Brain pericyte (primary cell): ENCODE measurements at places on chromosomes 1 and 21.

GRCh38 chr1:52189898-52190480, 48.1 kb downstream of the ZFYVE9 start:
- no peak for DNase-seq

DNA sequence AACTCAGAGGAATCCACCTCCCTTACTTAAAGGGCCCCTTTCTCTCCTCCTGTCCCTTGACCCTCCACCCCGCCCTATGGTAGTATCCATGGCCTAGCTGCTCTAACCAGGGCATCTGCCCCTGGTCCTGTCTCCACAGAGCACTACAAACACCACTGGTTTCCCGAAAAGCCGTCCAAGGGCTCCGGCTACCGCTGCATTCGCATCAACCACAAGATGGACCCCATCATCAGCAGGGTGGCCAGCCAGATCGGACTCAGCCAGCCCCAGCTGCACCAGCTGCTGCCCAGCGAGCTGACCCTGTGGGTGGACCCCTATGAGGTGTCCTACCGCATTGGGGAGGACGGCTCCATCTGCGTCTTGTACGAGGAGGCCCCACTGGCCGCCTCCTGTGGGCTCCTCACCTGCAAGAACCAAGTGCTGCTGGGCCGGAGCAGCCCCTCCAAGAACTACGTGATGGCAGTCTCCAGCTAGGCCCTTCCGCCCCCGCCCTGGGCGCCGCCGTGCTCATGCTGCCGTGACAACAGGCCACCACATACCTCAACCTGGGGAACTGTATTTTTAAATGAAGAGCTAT, 1.7 kb downstream of the BTG2 start:
- DNase-seq = no peak

- no peak for DNase-seq
These were observed 757.3 kb downstream of the LTN1 start for GRCh38 chr21:28235169-28235895.

- no peak for DNase-seq
These were observed 43.2 kb downstream of the ZYG11B start for GRCh38 chr1:52769346-52770033.

DNA sequence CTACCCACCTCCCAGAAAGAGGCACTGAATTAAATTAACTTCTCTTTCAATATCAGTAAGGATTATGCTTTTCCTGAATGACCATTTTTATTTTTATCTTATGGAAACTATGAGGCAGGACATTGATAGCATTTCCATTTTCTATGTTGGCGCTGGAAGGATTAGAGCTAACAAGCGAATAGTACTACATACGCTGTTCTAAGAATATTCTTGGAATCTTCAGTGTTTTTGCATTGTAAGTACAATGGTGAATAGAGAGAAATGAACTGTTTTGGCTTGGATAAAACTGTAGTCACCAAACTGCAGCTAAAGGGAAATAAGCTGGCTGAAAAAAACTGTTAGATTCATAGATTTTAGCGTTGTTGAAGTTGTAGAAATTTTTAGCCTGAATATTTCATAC, 779.0 kb upstream of the ADGRL4 start:
- DNase-seq = no peak

GRCh38 chr1:8731162-8731561, 86.3 kb downstream of the RERE start:
- no peak for DNase-seq

DNA sequence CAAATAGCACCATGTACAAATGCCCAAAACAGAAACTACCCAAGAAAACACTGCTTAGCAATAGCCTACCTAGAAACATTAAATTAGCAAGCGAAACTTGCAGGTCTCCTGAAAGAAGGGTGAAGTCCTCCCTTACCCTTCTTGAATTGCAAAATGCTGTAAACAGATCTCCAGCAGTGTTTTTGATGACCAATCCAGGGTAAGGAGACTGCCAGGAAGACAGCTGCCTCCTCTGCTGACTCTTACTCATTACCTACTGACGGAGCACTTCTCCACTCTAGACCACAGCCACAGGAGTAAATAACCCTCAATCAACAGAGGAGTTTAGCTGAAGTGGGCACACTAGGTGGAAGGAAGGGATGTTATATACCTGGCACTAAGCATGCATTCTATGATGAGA, 32.2 kb upstream of the GADD45A start:
- DNase-seq = no peak

GRCh38 chr21:37710546-37711285, 205.5 kb downstream of the KCNJ6 start:
- no peak for DNase-seq

DNA sequence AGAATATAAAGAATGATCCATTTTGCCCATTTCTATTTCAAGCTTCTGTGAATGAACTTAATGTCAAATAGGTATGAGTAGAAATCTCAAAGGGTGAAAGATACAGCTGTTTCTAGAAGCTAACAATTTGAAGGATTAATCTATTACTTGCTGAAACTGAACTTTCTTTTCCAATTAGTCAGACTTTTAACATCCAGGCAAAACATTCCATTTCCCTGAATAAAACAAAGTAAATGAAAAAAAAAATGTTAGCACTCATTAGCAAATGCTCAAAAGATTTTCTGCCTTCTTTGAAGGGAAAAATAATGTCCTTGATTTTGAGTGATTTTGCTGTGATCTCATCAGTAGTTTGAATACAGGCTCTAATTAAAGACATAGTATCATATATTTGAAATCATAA, 447.6 kb upstream of the PRMT6 start:
- no peak for DNase-seq

GRCh38 chr1:111217183-111217910, 10.2 kb upstream of the CHI3L2 start:
- DNase-seq = no peak

GRCh38 chr1:3543076-3544039, 68.0 kb downstream of the MEGF6 start:
- no peak for DNase-seq

GRCh38 chr1:61270107-61270506, 187.7 kb downstream of the NFIA start:
- no peak for DNase-seq

DNA sequence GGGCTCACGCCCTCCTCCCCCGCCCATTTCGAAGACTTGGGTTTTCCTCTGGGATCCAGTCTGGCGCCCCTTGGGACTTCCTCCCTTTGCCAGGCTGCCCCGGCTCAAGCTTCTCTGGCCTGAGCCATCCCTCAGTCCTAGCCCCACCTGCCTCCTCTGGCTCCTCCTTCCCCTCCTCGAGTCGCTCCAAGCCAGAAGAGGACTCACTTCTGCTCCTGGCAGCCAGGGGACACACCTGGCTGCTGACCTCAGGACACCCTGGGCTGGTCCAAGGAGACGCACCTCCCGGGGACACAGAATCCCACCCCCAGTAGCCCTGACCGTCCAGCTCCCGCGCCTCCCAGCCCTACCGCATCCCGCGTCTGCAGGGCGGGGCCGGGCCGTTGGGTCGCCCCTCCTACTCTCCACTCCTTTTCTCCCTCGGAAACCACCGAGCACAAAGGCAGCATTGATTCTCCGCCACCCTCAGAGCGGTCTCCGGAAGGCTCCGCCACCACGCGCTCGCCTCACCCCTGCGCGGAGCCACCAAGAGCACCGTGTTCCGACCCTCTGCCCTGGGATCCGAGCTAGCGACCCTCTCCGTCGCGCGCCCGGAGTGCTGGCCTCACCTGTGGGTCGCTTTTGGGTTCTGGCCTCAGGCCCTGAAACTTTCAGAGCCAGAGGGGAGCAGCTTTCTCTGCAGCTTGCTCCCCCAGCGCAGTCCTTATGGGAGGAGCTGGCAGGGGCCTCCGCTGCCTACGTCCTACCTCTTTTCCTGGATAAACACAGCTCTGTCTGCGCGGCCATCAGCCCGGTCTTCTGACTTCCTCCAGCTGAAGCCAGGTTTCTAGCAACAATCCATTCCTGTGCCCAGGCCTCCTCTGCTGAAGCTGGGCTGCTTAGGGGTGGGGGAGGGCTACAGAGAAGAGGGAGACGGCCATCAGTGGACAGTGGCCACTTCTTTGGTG, at the start of gene C2CD4D:
C2CD4D (minus strand) TSS at position 364 of the 947 bp plus-strand sequence. CDS start 831 bp downstream, outside the sequence.
- DNase-seq = no peak

- DNase-seq = no peak
These were observed 40.5 kb downstream of the NEK2 start for GRCh38 chr1:211634931-211635330.

DNA sequence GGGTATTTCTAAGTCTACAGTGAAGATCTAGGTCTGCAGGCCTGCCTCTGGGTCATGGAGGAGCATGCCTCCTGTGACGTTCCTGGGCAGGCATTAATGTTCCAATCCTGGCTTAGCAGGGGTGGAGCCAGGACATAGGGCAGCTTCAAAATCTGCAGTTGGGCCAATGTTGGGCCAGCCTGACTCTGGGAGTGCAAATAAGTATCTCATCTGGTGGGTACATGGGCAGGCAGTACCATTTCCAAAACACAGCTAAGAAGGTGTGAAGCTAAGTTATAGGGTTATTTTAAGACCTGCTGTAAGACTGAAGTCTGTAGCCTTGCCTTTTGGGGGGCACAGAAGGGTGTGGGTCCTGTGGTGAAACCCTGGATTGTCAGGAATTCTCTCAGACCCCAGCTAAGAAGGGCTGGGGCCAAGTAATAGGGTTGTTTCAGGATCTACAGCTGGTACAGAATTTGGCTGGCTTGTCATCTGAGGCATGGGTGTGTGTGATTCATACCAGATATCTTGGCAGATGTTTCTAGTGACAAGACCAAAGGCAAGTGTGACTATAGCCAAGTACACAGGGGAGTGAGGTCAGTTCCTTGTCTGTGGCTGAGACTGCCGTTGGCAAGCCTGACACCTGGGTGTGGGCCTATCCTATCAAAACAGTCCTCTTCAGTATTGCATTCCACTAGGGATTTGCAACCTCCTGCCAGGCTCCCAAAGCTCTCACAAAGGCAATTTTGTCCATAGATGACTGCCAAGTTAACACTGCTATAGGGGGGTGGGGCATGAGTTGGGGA, 468.7 kb upstream of the B3GALT2 start:
- no peak for DNase-seq

DNA sequence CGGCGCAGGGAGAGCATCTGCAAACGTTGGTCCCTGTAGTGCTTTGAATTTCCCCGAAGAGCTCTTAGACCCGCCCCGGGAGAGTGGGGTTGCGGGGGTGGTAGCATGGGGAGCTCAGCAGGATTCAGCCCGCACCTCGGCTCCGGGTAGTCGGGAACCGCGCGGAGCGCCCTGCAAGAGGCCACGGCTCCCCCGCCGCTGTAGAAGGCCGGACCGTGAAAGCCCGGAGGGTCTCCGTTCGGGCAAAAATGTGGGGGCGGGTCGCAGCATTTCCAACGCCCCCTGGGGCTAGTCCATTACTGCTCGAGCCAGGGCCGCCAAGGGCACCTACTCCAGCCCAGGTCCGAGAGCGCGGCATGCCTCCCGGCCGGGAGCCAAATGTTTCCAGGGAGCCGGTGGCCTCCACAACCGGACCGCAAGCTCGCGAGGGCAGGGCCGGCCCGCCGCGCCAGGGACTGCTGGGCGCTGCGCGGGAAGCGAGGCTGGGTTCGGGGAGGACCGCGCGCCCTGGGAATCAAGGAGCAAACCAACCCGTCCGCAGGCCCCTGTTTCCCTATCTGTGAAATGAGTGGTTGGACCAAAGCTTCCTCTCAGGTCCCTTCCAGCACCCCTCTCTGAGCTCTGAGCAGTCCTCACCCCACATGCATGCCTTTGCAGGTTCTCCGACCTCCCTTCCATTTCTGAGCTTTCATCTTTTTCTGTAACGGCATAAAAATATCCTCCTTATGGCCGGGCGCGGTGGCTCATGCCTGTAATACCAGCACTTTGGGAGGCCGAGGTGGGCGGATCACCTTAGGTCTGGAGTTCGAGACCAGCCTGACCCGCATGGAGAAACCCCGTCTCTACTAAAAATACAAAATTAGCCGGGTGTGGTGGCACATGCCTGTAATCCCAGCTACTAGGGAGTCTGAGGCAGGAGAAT, 775 bp upstream of the TMEM63A start:
- no peak for DNase-seq

- no peak for DNase-seq
These were observed 18.2 kb upstream of the DPH5 start for GRCh38 chr1:101043776-101044175.

GRCh38 chr21:42424914-42425541, 21.3 kb downstream of the UBASH3A start:
- DNase-seq = no peak

DNA sequence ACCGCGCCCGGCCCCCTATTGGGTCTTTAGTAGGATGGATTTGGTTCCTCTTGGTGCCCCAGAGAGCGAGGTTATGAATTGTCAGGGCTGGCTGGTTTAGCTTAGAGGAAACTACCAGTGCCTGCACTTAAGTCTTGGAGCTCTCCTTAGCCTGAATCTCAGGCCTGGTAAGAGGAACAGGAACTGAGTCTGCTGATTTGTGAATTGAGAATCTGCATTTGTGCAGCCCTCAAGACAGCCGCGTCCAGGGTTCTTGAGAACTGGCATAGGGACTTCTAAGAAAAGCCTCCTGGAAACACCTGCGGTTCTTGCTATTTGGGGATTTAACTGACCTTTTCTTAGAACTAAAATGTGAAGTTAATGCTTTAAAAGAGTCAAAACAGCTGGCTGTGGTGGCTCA, 1.7 kb downstream of the NECAP2 start:
- no peak for DNase-seq

- DNase-seq = no peak
These were observed 44.1 kb upstream of the WLS start for GRCh38 chr1:68276448-68276847.

- no peak for DNase-seq
These were observed 5.6 kb downstream of the COL6A1 start for GRCh38 chr21:45987121-45987711.

GRCh38 chr1:164564378-164564777, 5.4 kb downstream of the PBX1 start:
- DNase-seq = no peak

- DNase-seq = no peak
These were observed 20.1 kb upstream of the ENSA start for GRCh38 chr1:150649441-150650075.

GRCh38 chr1:51097171-51097570, 4.9 kb upstream of the C1orf185 start:
- DNase-seq = no peak

- no peak for DNase-seq
These were observed at the start of gene PATJ for GRCh38 chr1:61741711-61742619. TSS of gene PATJ (plus strand) at chr1:61742480. CDS start at chr1:61762893, 20,413 bp downstream.

GRCh38 chr1:163265547-163265946, 56.2 kb upstream of the NUF2 start:
- DNase-seq = no peak

GRCh38 chr1:169595764-169596711, 9.8 kb upstream of the F5 start:
- DNase-seq = no peak

- peak; percentile 27 for DNase-seq
These were observed 200.0 kb downstream of the GABPA start for GRCh38 chr21:25934771-25935224.

- no peak for DNase-seq
These were observed 45.9 kb upstream of the PRMT6 start for GRCh38 chr1:107010582-107010981.

DNA sequence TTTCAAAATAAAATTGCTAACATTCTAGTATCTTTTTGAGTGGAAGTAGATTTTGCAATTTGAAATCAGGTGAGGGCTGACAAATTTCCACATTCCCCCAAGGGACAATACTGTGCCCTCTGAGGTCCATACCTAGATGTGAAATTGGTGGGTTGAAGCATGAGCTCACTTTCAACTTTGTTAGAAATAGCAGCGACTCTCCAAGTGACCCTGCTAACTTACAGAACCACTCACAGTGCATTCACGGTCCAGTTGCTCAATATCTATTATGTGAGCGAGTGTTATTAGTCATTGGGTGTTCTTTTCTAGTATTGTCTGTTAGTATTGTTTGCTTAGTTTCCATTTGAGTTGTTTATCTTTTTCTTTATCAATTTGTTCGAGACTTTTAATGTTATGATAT, 53.6 kb upstream of the ASB17 start:
- no peak for DNase-seq
